SK-N-SH (cell line): ENCODE measurements at places on chromosomes 4 and X. TPM values are rescaled to one million over a fixed set of nuclear protein-coding genes. Genes with fewer than 3 reads are reported as not detected.
A peak's percentile ranks its signal among the peaks of the same experiment; 100 is the strongest.

GRCh38 chrX:42176789-42177188 is 253.4 kb upstream of the CASK start:
- H3K4me1 ChIP-seq, result no peaks in the 10 kb centered on the region
- no peak overlapping the region for H3K27ac ChIP-seq
- no peaks in the 10 kb centered on the region for H3K36me3 ChIP-seq
- DNase-seq, result no peak
- H3K27me3 ChIP-seq, result no peaks in the 10 kb centered on the region; the same call in 1 of the 2 replicates

DNA sequence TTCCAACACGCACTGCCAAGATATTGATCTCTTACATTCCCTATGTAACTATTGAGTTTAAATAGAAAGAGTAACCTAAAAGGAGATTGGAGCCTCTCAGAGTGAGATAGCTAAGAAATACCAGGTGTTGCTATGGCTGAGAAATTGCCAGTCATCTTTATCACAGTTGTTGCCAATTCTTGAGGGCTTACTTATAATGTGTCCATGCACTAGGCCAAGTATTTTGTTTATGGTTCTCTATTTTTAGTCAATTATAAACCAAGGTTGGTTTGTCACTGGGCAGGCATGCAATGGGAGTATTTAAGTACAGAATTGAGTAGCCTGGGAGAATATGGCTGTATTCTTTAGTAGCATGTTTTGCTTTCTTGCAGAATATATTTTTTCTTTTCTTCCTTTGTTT is 201.6 kb downstream of the TEX13A start:
- H3K4me1 ChIP-seq, result no peaks in the 10 kb centered on the region
- H3K4me3 ChIP-seq, result no peak overlapping the region
- no peaks in the 10 kb centered on the region for H3K27me3 ChIP-seq
- DNase-seq, result no peak
- H3K27ac ChIP-seq, result no peak overlapping the region

GRCh38 chrX:24702362-24703184 is 8.9 kb downstream of the POLA1 start:
- H3K36me3 ChIP-seq, result peaks cover 8% of the 10 kb centered on the region
- H3K27ac ChIP-seq, result no peak overlapping the region
- no peak overlapping the region for H3K4me3 ChIP-seq
- no peaks in the 10 kb centered on the region for H3K27me3 ChIP-seq
- no peak for DNase-seq

The NCAPG gene
- 4.8 and 5.4 TPM in 2 replicates for polyA plus RNA-seq

GRCh38 chr4:45865781-45866180 is 258.1 kb downstream of the GABRG1 start:
- no peak for DNase-seq
- no peak overlapping the region for H3K27ac ChIP-seq
- no peaks in the 10 kb centered on the region for H3K4me1 ChIP-seq
- H3K27me3 ChIP-seq, result no peaks in the 10 kb centered on the region

DNA sequence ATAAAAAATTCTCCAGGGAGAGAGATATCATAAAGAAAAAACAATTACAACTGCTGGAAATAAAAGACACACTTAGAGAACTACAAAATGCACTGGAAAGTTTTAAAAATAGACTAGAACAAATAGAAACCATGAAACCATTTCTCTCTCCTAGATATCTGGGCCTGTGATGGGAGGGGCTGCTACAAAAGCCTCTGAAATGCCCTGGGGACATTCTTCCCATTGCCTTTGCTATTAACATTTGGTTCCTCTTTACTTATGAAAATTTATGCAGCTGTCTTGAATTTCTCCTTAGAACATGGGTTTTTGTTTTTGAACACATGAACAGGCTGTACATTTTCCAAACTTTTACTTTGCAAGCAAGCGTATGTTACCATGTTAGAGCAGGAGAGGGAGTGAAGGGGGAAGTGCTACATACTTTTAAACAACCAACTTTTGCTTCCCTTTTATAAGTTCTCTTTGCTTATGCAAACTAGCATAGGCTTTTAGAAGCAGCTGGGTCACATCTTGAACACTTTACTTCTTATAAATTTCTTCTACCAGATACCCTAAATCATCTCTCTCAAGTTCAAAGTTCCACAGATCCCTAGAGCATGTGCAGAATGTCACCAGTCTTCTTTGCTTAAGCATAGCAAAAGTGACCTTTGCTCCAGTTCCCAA is 47.9 kb upstream of the PACRGL start:
- no peaks in the 10 kb centered on the region for H3K36me3 ChIP-seq
- no peaks in the 10 kb centered on the region; the same call in 1 of the 2 replicates for H3K27me3 ChIP-seq

The XAGE1A gene
- 16.0 and 76.7 TPM in 2 replicates for polyA plus RNA-seq

DNA sequence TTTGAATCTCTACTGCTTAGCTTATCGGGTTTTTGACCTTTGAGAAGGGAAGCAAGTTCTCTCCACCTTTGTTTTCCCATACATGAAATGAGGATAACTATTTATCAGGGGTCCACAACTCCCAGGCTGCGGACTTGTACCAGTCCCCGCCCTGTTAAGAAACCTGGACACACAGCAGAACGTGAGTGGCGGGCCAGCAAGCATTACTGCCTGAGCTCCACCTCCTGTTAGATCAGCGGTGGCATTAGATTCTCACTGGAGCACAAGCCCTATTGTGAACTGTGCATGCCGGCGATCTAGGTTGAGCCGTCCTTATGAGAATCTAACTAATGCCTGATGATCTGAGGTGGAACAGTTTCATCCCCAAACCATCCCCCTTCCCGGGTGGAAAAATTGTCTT is 579.5 kb downstream of the GALNTL6 start:
- no peaks in the 10 kb centered on the region for H3K4me1 ChIP-seq
- no peaks in the 10 kb centered on the region for H3K36me3 ChIP-seq
- H3K27ac ChIP-seq, result peak overlapping the region; percentile 77
- no peak for DNase-seq
- H3K4me3 ChIP-seq, result no peak overlapping the region

DNA sequence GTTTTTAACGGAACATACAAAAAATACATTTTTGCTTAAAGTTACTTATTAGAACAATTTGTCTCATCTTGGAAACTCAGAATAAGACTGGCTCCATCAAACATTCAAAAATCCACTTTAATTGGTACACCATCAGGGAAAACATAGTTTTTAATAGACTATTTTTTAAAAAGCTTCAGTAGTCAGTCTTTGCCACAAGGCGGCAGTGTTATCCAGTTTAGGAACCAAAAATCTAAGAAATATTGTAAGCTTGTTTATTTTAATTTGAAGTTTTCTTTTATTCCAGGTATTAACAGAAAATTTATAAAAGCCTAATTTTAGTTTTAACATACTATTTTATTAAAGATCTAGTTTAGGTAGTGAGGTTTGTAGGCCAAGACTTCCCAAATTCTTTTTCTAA is 107.7 kb downstream of the APOOL start:
- peak; percentile 4 for DNase-seq
- H3K36me3 ChIP-seq, result no peaks in the 10 kb centered on the region
- no peaks in the 10 kb centered on the region for H3K4me1 ChIP-seq
- no peak overlapping the region for H3K27ac ChIP-seq
- no peak overlapping the region; the same call in 1 of the 2 replicates for H3K4me3 ChIP-seq
- H3K27me3 ChIP-seq, result no peaks in the 10 kb centered on the region

- H3K27me3 ChIP-seq, result no peaks in the 10 kb centered on the region; the same call in 1 of the 2 replicates
- H3K4me3 ChIP-seq, result no peak overlapping the region
- H3K4me1 ChIP-seq, result no peaks in the 10 kb centered on the region
Observed at GRCh38 chr4:26094076-26094475, 180.1 kb downstream of the SMIM20 start.

The PGAM4 gene
- polyA plus RNA-seq, result not detected in 2 replicates

The UGT2B10 gene
- polyA plus RNA-seq, result not detected in 2 replicates

DNA sequence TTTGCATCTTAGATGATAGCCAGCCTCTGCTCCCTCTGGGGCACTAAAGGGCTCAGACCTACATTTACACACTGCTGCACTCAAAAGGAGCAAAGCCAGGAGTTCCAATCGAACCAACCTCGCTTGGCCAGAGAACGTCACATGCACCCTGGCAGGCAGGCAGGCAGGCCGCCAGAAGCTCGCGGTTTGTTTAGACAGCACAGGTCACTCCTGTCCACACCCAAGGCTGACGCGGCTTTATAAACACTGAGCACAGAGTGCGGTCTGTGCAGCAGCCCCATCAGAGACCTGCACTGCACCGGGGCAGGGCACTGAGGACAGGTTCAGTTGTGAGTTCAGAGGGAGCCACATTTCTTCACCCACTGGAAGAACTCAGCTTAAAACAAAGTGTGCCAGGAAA is 143.9 kb downstream of the BCOR start:
- peaks cover 12% of the 10 kb centered on the region; the same call in 1 of the 2 replicates for H3K4me1 ChIP-seq
- DNase-seq, result no peak
- no peaks in the 10 kb centered on the region; the same call in 1 of the 2 replicates for H3K27me3 ChIP-seq
- no peak overlapping the region for H3K27ac ChIP-seq

DNA sequence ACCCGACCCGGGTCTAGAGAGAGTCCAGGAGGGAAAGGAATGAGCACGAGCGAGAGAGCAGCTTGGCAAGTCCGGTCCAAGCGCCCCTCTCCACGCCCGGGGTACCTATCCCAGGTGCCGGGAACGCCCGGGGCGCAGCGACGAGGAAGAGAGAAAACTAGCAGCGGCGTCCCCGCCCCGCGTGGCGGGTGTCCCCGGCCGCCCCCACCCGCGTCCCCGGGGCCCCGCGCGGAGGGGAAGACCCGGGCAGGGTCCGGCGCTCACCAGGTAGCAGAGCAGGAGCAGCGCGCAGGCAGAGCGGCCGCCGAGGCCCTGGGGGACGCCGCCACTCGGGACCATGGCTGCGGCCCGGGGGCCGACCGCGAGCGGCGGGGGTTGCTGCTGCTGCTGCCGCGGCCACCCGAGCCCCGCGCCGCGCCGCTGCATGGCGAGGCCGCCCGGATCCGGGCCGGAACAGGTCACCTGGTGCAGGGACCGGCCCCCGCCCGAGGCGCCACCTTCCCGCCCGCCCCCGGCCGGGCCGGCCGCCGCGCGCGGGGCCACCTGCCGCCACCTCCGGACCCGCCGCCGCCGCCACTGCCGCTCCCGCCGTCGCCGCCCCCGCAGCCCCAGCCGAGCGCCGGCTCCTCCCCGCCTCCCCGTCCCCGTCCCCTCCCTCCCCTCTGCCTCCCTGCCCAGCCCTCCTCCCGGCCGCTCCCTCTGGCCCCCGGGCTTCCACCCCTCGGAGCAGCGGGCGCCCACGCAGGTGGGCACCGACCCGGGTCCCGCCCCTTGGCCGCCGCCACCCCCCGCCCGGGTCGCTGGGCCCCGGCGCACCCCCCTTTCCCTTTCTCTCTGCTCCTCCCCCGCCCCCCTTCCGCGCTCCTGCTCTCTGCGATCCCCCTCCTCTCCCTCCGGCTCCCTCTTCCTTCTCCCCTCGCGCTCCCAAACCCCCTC is at the start of gene SEL1L3:
SEL1L3 (minus strand) TSS at position 578 of the 936 bp plus-strand sequence; CDS start at position 426, 152 bp downstream.
- H3K4me3 ChIP-seq, result peak within 1 kb of the TSS; percentile 57
- no peak within 1 kb of the TSS for H3K27ac ChIP-seq
- no peaks in the 10 kb centered on the region for H3K36me3 ChIP-seq
- peaks cover 13% of the 10 kb centered on the region; the same call in 1 of the 2 replicates for H3K4me1 ChIP-seq
- peak; percentile 84 for DNase-seq

GRCh38 chrX:110569506-110569905 is 210.9 kb downstream of the RTL9 start:
- no peaks in the 10 kb centered on the region for H3K36me3 ChIP-seq
- H3K4me3 ChIP-seq, result no peak overlapping the region
- no peak overlapping the region for H3K27ac ChIP-seq
- no peak for DNase-seq

DNA sequence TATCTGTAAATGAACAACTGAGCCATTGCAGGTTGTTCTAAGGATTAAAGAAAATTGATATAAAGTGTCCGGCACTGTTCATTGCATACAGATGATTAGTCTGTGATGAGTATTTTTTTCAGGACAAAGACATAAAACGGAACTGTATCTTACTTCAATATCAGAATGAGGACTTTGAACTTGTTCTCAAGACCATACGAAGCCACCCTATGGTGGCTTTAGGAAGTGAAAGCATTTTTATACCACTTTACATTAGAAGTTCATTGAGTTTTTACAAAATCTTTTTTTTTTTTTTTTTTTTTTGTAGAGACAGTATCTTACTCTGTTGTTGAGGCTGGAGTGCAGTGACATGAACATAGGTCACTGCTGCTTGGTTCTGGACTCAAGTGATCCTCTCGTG is 45.2 kb upstream of the TRIM2 start:
- no peaks in the 10 kb centered on the region for H3K27me3 ChIP-seq
- H3K36me3 ChIP-seq, result no peaks in the 10 kb centered on the region
- no peak for DNase-seq
- no peak overlapping the region for H3K27ac ChIP-seq
- H3K4me1 ChIP-seq, result peaks cover 20% of the 10 kb centered on the region; the same call in 1 of the 2 replicates
- no peak overlapping the region for H3K4me3 ChIP-seq

- H3K4me3 ChIP-seq, result no peak overlapping the region
- DNase-seq, result no peak
- peaks cover 8% of the 10 kb centered on the region; the same call in 1 of the 2 replicates for H3K4me1 ChIP-seq
Observed at GRCh38 chr4:110477836-110478235, 1.9 kb downstream of the ENPEP start.

The HSFX2 gene
- polyA plus RNA-seq, result 0.06 and 0.07 TPM in 2 replicates

The IQCM gene
- not detected in 2 replicates for polyA plus RNA-seq

The PFKFB1 gene
- 0.12 and 0.15 TPM in 2 replicates for polyA plus RNA-seq

DNA sequence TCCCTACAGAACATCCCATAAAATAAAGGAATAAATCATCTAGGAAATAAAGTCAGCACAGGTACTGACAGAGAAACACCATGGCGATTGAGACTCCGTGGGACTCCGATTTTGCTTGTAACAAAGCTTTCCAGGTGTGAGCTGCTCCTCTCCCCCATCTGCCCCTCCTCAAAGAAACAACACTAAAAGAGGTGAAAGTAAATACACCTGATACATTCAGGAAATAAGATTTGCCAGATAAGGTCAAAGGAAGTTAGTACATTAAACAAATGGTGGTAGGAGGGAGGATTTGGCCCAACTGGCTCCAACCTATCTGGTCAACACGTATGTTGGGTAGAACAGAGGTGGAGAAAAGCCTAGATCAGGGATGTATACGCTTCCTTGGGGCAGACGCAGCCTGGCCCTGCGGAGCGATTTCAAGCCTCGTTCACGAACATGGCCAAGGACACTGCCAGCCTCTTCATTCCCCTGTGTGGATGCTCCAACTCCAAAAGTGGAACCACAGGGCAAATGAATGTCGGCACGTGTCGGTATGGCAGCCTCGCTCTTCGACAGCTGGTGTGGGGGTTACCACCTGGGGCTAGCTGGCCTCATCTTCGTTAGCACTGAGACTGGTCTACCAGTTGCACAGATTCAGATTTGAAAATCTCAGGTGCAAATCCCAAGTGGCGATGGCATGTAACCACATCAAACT is 162.5 kb downstream of the AFAP1 start:
- peaks cover 28% of the 10 kb centered on the region for H3K4me1 ChIP-seq
- H3K4me3 ChIP-seq, result no peak overlapping the region
- DNase-seq, result no peak
- peaks cover 94% of the 10 kb centered on the region for H3K36me3 ChIP-seq
- H3K27ac ChIP-seq, result no peak overlapping the region

DNA sequence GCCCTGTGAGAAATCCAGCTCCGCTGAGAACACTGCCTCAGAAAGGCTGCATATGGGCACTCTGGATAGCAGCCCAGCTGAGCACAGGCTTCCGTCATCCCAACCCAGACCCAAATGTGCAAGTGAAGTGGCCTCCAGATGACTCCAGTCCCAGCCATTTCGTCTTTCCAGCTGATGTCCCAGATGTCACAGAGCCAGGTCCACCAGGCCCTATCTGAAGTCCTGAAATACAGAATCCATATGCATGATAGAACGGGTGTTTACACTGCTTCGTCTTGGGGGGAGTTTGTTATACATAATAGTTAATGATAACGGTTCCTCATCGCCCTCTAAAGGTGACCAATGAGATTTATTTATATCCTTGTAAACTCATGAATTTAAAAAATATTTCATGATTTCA is 72.6 kb upstream of the TRIM2 start:
- no peaks in the 10 kb centered on the region for H3K36me3 ChIP-seq
- H3K4me1 ChIP-seq, result no peaks in the 10 kb centered on the region; the same call in 1 of the 2 replicates
- no peak overlapping the region for H3K4me3 ChIP-seq
- no peaks in the 10 kb centered on the region for H3K27me3 ChIP-seq
- no peak for DNase-seq

GRCh38 chrX:66914080-66914479 is 275.2 kb upstream of the EDA2R start:
- no peaks in the 10 kb centered on the region for H3K27me3 ChIP-seq

The ZIC3 gene
- not detected in 2 replicates for polyA plus RNA-seq

The BTC gene
- polyA plus RNA-seq, result not detected in 2 replicates

The NDP gene
- 0.13 and 0.16 TPM in 2 replicates for polyA plus RNA-seq
